ENCODE measurements at places on chromosomes 11 and 22.

- DNase-seq: no peak
These were observed 23.7 kb upstream of the SESN3 start for GRCh38 chr11:95254716-95255115.

DNA sequence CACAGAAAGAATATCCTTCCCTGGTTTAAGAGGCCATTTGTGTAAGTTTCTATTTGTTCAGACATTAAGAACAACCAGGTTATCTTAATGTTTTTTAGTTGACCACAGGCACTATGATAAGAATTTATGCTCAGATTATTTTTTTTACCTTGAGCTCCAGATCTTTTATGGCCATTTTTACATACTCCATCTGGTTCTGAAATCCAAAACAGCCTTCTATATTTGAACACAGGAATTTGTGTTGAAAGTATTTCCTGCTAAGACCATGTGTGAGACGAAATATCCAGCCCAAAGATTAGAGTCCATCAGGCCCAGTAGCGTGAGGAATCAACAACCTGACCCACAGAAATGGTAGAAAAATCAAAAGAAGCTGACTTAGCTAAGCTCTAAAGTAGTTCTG is 569.9 kb upstream of the FAT3 start:
- no peak for DNase-seq

DNA sequence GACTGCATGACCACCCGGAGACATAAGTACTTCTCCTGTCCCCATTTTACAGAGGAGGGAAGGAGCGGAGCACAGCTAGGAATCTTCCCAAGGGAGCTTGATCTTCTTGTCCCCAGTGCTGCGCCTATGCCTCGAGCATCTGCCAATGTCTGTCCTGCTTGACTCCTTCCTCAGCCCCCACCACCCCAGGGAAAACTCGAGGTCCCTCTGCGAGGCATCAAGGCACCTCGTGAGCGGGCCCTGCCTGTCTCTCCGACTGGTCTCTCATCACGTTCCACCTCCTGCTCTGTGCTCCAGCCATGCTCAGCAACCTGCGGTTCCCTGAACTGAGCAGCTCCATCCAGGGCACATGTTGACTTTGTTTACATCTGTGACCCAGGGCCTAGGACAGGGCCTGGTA is 2.5 kb downstream of the NCF4 start:
- DNase-seq: no peak

- no peak for DNase-seq
These were observed 24.7 kb downstream of the MACROD1 start for GRCh38 chr11:64141081-64141783.
